ENCODE measurements at places on chromosomes 4 and X. TPM values are rescaled to one million over a fixed set of nuclear protein-coding genes. Genes with fewer than 3 reads are reported as not detected.

Gene NAT8L
- not detected for polyA plus RNA-seq

Gene POF1B
- not detected for polyA plus RNA-seq

Gene YY2
- 0.17 TPM for polyA plus RNA-seq

Gene SNCA
- polyA plus RNA-seq = 24.3 TPM

Gene TLR6
- 11.5 TPM for polyA plus RNA-seq

Gene PRDX4
- 12.8 TPM for polyA plus RNA-seq

Gene DIPK2B
- not detected for polyA plus RNA-seq

Gene CT83
- not detected for polyA plus RNA-seq

Measured in CD14-positive monocyte (primary cell).